Astrocyte (in vitro differentiated cells and primary cell): ENCODE measurements at places on chromosomes 5 and 9. TPM values are rescaled to one million over a fixed set of nuclear protein-coding genes. Genes with fewer than 3 reads are reported as not detected.

CDKN2A gene
- 71.6 and 81.4 TPM in 2 replicates for total RNA-seq

SOHLH1 gene
- not detected in 2 replicates for total RNA-seq

SAXO1 gene
- 0.10 TPM in 1 of 2 replicates, not detected in the other for total RNA-seq

MATR3 gene
- 126 and 134 TPM in 2 replicates for total RNA-seq
